ENCODE measurements at places on chromosomes 2 and 18.

DNA sequence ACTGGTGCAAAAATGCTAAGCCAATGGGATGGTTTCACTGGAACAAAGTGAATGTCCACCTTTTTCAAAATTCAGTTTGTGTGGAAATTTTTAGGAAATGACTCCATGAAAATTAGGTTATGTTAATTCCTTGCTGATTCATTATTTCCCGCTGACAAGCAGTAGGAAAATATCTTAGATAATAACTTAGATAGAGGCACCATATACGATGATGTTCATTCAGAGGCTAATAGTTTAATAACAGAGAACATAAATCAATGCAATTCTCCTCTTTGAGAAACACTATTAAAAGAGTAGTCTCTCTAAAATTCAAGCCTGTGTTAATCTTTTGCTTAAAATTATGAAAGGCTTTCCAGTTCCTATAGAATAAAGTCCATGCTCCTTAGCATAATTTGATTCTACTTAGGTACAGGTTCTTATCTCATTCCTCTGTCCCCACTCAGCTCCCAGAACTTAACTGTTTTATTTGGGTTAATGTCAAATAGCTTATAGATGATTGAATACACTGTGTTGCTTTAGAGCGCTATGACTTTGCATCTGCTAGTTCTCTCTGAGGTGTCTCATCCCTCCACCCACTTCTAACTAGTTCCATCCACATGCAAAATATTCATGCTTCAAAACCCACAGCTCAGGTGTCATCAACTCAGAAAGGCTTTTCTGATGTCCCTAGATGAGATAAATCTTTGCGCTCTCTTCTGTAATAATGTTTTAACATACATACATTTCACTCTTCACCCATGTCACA lies 503.6 kb downstream of the ERBB4 start:
- no peak for DNase-seq

- DNase-seq = no peak
These were observed 233.6 kb upstream of the RASGRP3 start for GRCh38 chr2:33242845-33243244.

DNA sequence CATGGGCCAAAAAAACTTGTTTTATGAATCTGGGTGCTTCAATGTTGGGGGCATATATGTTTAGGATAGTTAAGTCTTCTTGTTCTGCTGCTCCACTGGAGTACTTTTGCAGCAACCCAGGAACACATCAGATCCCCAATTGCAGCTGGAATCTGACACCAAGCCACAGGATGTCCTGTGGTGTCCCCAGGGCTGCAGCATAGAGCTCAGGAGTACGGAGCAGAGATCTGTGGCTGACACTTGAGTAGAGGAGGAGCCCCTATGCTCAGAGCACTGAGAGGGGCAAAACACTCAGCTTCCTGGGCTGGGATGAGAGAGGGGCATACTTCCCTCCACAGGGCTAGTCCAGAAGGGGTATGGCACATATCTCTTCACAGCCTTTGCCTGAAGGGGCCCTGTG lies 138.9 kb upstream of the ERBB4 start:
- no peak for DNase-seq

DNA sequence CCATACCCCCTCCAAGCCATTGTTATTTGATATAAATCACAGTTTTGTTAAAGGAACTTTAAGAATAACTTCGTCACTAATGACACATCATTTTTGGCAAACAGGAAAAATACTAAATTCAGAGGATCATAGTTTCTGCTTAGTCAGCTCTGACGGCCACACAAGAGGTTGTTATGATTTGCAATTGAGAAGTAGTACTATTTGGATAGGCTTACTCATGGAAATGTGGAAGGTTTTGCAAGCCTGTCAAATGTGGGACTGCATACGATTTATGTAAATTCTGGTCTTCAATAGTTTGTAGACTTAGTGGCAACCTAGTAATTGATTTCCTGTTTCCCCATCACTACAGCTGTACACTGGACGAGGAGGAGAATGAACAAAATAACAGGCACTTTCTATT lies 108.1 kb downstream of the ARHGEF33 start:
- DNase-seq = no peak

GRCh38 chr18:32980896-32981295 lies 208.1 kb upstream of the KLHL14 start:
- no peak for DNase-seq

DNA sequence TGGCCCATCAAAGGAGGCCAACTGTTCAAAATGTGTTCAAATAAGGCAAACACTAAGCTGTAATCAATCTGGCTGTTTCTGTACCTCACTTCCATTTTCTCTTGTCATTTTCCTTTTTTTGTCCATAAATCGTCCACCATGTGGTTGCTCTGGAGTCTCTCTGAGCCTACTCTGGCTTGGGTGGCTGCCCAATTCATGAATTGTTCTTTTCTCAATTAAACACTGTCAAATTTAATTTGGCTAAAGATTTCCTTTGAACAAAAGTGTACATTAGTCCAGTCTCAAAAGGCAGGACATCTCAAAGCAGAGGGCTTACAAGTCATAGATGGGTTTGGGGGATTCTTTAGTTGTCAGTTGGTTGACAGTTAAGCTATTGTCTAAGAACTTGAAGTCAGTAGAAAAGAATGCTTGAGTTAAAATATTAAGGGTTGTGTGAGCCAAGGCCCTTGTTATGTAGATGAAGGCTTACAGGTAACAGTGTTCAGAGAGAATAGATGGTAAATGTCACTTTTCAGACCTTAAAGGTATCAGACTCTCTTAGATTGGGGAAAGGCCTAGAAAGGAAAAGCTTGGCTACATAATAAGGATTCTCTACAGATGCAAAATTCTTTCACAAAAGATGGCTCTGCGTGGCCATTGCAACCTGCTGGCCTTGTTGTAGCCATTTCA lies 831.2 kb upstream of the CDH2 start:
- no peak for DNase-seq

GRCh38 chr2:233320470-233320869 lies 12.9 kb downstream of the SAG start:
- no peak for DNase-seq

GRCh38 chr2:103448495-103448894 lies 686.7 kb downstream of the TMEM182 start:
- DNase-seq = no peak

DNA sequence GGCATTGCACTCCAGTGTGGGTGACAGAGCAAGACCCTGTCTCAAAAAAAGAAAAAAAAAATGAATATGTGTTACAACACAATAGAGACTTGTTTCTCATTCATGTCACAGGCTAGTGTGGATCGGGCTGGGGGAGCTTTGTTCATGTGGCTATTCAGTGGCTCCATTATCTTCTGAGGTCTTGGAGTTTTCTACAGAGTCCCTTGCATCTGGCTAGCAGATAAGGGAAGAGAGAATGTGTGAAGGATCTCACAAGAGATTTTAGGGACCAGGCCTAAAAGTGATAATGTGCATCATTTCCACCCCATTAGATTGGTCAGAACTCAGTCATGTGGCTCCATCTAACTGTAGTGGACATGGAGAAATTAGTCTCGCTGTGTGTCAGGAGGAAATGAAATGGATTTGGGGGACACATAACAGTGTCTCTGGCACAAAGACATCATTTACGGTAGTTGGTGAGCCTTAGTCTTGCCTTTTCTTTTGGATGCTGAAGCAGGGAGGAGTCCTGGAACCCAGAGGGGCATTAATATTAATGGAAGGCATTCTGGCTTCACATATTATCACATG lies 32.4 kb upstream of the CASP10 start:
- DNase-seq = no peak

DNA sequence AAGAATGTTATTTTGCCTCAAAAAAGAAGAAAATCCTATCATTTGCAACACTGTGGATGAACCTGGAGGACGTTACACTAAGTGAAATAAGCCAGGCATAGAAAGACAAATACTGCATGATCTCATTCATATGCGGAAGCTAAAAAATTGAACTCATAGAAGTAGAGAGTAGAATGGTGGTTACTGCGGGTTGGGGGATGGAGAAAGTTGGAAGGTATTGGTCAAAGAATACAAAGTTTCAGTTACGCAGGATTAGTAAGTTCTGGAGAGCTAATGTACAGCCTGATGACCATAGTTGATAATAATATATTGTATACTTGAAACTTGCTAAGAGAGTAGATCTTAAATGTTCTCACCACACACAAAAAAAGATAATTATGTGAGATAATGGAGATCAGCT lies 5.0 kb upstream of the GALNT5 start:
- DNase-seq = no peak

GRCh38 chr18:55513161-55513560 lies 74.8 kb downstream of the TCF4 start:
- DNase-seq = no peak

DNA sequence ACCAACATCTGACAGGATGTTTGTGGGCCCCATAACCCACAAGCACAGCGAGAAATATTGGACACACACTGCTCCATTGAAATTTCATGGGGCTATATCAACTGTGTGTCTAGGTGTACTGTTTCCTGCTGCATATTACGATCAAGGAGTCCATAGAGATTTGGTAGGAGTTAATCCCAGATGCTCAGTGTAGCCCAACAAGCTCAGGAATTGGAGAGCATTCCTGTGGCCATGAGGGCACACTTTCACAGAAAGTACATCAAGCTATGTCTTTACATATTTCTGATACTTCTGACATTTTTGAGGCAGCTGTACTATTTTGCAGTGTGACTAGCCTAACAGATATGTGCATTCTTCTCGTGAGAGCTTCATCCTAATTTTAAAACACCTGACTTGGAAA lies 473.1 kb downstream of the PTH2R start:
- no peak for DNase-seq

- no peak for DNase-seq
These were observed 112.2 kb upstream of the COPS8 start for GRCh38 chr2:236973343-236973980.

- no peak for DNase-seq
These were observed 30.8 kb downstream of the COBLL1 start for GRCh38 chr2:164810843-164811242.

GRCh38 chr18:10245846-10246175 lies 208.6 kb upstream of the APCDD1 start:
- no peak for DNase-seq

DNA sequence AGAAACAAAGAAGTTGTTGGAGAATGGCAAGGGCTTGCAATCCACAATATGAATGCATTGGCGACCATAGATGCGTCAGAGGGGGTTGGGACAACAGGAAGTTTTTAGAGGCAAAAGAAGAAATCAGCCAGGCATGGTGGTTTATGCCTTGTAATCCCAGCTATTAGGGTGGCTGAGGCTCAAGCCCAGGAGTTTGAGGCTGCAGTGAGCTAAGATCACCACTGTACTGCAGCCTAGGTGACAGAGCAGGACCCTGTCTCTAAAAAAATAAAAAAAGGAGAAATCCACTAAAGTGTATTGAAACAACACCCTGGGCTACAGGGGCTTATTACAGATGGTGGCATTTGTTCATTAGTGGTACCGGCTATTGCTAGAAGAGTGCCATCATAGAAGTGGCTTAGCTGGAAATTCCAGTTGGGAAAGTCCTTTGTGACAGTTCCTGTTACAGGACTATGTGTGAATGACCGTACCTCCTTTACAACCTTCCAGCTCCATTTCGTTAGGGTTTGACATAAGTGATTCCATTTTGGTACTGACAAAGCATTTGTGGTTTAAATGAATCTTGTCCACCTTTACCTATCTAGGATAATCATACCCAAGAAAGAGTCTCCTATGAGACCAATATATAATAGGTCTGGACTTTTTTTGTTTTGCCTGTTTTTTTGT lies 10.7 kb upstream of the WDSUB1 start:
- no peak for DNase-seq

DNA sequence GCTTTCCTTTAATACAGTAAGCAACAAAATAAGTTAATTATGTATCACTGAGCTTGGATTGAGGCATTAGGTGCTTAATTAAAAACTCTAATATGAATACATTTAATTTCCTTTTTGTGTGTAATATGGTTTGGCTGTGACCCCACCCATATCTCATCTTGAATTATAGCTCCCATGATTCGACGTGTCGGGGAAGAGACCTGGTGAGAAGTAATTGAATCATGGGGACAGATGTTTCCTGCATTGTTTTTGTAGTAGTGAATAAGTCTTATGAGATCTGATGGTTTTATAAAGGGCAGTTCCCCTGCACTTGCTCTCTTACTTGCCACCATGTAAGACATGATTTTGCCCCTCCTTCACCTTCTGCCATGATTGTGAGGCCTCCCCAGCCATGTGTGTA lies 325.4 kb upstream of the CDH7 start:
- DNase-seq = no peak

DNA sequence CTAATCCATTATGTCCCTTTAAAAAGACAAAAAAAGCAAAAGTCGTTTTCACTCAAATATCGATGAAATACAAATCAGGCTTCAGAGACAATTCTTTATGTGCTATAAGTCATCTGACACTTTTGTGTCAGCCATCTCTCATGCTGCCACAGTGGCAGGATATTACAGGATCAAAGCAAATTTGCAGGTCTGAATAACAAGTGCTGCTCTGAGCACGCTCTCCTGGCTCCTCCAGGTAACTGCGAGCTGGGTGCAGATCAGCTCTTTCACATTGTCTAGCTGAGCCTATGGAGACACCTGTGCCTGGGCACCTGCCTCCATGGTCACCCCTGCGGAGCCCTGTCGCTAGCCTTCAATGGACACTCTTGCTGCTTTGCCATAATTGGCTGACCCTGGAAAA lies 250.2 kb upstream of the RAB12 start:
- no peak for DNase-seq

DNA sequence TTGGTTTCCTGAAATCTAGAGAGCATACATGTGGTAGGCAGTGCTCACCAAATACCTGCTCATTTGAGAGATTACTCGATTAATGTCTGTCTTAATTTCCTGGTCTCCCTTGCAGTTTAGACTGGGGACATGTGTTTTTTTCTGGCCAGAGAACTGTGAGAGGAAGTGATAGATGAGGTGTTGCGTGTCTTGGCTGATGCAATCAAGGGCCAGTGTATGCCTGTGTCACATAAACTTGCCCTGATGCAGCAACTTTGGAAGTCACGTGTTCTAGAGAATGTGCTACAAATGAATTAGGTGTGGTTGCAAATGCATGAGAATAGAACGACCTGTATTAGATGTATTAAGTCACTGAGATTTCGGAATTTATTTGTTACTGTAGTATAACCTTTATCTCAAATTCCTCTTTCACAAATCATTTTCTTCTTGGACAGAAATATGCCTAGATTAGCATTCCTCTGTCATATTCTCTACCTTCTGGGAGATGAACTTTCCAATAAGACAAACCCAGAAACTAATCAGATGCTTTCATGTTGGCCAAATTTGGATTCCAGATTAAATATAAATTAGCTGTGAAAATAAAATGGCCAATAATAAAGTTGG lies 9.9 kb upstream of the IL1A start:
- DNase-seq = peak; percentile 85

- no peak for DNase-seq
These were observed 58.9 kb downstream of the CXCR4 start for GRCh38 chr2:136059036-136059472.

DNA sequence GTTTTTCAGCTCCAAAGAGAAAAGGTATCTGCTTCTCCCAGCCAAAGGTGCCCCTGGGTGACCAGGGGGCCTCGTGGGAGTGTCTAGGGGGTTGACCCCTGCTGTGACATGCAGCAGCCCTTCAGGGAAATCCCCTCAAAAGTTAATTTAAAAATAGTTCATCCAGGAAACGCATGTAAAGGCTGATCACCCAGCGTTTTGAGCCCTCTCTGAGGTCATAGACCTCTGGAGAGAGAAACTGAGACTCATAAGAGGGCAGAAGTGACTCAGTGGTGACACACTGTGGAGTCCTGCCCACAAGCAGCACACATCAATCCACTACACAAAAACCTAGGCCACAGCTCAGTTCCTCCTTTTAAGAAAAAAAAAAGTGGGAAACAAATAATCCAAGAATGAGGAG lies 11.9 kb downstream of the GAL3ST2 start:
- DNase-seq = no peak

GRCh38 chr2:207939342-207940108 lies 85.8 kb downstream of the PLEKHM3 start:
- no peak for DNase-seq

GRCh38 chr2:119293254-119293653 lies 69.6 kb downstream of the STEAP3 start:
- DNase-seq = no peak
